ENCODE measurements at places on chromosomes 7 and 10.
A peak's percentile ranks its signal among the peaks of the same experiment; 100 is the strongest.

- peak; percentile 13 for DNase-seq
These were observed 27.3 kb upstream of the SKAP2 start for GRCh38 chr7:26891400-26892350.

- no peak for DNase-seq
These were observed 17.9 kb upstream of the CCSER2 start for GRCh38 chr10:84310470-84310869.

GRCh38 chr10:132716691-132717490, 69.1 kb downstream of the NKX6-2 start:
- DNase-seq, result no peak

- peak; percentile 56 for DNase-seq
These were observed 4.9 kb upstream of the SLC29A3 start for GRCh38 chr10:71314028-71314693.

DNA sequence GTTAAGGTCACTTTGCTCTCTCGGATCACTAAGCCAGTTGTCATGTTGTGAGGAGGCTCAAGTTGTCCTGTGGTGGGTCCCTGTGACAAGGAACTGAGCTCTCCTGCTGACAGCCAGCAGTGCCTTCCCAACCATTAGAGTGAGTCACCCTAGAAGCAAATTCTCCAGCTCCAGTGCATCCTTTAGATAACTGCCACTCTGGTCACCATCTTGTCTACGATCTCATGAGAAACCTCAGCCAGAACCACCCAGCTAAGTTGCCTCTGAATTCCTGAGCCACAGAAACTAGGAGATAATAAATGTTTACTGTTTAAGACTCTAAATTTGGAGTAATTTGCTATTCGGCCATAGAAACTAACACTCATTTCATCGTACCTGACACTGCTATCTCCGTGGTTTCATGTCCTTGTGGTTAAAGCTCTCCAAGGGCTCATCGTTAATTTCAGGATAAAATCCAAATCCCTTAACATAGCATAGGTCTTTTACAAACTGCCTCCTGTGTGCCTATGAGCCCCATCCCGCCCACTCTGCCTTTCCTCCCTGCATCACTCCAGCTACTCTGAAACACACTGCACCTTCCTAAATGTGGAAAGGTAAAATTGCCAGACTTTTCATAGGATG, 56.5 kb upstream of the WIPF3 start:
- DNase-seq, result no peak

DNA sequence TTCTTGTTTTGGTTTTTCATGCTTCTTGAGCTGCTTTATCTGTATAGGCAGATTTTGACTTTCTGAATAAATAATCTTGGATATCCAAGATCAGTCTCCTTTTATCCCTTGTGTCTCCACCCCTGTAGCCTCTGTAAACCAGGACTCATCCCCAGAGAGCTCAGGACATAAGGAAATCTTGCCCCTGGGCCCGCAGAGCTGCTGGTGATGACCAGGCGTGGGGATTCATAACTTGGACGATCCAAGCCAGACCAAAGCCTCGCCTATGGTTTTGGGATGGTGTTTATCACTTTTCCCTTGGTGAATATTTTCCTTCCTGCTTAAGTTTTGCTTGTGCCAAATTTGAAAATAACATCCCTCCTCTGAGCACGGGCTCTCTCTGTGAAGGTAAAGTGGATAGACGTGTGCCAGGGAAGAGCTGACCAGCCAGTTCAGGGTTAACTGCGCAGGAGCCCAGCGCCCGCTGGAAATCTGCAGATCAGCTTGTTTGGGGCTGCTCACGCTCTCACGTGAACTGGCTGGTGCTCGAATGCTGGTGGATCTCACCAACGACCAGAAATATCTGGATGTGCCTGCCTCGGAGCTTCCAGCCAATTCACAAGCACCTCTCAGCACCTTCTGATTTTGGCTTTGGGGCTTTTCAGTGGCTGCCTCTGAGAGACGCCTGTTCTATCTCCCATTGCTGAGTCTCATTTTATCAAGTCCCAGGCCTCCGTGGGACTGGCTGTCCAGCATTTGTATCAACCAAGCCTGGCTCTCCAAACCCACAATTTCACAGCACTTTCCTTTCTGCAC, 132.1 kb upstream of the BTBD16 start:
- DNase-seq, result no peak

DNA sequence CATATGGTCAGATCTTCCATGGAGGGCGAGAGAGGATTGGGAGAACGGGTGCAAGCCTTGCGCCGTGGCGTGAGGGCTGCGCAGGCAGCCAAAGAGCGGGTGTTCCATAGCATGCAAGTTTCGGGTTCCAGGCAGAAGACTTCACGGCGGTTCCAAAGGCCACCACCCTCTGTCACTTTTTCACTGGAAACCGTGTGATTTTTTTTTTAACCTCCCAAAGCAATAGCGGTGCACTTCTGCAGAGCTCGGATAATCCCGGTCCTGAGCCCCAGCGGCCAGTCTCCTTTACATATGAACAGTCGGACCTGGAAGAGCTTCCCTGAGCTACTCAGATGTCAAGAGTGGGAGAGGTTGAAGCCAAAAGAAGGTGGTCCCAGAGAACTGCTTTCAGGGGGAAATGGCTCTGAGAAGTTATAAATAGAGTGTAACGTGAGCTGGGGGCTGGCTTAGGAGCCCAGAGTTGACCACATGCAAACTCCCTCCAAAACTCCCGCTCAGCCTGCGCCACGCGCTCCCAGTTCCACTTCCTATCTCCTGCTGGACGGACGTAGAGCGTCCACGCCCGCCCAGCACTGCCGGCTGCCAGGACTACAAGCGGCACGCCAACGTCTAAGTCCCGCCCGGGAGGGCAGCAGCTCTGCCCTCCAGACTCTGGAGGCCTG, at the start of gene MEOX2:
MEOX2 (minus strand) TSS at position 389 of the 662 bp plus-strand sequence; CDS start at position 108, 281 bp downstream.
- peak; percentile 67 for DNase-seq

Measured in fibroblast of skin of right quadriceps (primary cell).